SW480 (cell line): ENCODE measurements at places on chromosomes 16 and 17.

DNA sequence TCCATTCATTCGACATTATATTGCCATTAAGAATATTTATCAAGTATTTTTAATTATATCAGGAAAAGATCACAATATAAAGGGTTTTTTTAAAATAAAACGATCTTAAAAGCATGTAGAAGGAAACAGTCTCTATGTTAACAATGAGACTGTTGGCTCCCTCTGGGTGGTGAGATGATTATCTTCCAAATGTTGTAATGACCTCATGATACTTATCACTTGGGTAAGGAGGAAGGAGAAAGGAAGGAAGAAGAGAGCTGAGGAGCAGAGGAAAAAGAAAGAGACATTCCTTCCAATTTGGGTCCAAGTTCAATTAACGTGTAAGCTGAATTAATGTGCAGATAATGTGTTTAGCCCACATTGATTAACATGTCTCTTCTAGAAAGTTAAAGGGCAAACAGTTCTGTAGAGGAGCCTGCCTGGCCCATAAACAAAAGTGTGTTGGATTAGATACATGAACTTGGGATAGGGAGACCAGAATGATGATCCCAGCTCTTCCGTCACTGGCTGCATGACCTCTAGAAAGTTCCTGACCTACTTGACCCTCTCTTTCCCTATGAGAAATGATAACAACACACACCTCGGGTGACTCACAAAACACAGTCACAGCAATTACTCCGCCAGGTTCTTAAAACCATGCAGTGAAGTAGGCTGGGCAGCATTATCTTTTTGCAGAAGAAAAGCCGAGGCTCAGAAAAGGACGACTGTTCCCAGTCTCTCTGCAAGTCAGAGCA is 32.0 kb downstream of the PIMREG start:
- no peak for DNase-seq

DNA sequence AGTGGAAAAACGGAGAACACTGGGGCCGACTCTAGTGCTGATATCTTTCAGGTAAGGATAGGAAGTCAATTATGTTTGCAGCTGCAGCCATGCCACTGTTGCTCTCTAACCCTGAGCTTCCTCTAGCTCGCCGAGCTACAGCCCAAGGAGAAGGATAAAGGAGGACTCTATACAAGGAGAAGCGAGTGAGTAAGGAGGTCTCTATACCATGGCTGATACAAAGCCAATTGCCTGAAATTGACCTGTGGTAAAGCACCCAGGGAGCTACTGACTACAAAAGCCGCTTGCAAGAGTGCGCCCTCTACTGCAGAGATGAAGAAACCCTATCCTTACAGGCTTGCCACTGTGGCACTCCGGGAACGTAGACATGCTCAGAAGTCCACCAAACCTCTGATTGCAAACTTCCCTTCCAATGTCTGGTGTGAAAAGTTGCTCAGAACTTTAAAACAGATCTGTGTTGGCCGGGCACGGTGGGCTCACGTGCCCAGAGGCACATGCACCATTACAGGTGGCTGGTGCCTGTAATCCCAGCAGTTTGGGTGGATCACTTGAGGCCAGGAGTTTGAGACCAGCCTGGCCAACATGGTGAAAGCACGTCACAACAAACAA is 10.8 kb upstream of the SLC46A1 start:
- DNase-seq: peak; percentile 77

DNA sequence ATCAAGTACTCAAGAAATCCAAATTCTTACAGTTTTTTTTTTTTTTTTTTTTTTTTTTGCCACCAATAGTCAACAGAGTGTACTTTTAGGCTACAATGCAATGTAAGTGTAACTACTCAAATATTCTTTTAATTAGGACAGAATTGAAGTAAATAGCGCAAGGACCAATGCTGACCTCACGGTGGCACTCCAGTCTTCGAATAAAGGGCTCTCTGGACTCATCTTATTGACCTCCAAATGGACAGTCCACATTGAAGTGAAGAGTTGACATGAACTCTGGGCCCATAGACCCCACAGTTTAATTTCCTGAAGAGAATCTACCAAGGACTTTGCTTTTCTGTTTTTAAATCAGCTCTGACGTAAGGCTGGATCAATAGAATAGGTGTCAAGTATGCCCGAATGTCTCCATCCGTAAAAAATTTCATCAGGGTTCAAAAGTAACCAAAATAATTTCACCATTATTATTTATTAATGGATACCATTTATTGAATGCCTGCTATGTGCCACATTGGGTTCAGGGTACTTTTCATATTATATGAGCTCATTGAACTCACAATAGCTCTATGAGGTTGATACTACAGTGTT is 7.3 kb upstream of the DDX52 start:
- peak; percentile 69 for DNase-seq

DNA sequence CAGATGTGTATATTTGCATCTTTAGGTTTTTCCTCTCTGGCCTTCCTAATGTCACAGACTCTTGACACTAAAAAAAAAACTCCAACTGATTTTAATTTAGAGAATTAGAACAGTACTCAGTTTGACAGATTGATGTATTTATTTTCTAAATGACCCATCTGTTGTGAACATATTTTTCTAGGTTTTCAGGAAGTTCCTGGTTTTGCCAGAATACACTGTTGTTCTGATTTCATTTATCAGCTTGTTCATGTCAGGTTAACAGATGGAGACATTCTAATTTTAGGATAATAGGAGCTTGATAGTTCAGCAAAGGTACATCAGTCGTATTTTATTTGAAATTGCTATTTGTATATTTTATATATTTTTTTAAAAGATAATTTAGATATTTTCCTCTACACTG is 133.4 kb downstream of the TANC2 start:
- DNase-seq: no peak

DNA sequence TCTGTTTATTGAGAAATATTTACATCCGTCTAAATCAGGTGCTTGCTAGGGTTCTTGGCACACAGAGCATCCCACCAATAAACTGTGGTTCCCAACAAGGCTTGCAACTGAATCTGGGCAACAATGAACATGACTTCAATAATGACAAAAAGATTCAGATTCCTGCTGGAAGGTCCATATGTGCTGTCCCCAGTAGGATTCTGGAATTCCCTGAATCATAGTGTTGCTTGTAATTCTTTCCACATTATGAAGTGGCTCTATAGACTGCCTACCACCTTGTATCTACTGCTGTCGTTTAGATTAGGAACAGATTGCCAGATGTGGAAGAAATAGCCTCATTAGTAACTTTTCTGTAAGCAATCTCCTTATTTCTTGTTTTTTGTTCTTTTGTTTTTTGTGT is 265.9 kb downstream of the WWOX start:
- no peak for DNase-seq

GRCh38 chr17:79721993-79722671 is 8.6 kb upstream of the ENPP7 start:
- DNase-seq: peak; percentile 70

GRCh38 chr17:82832881-82833475 is 6.8 kb downstream of the ZNF750 start:
- no peak for DNase-seq

DNA sequence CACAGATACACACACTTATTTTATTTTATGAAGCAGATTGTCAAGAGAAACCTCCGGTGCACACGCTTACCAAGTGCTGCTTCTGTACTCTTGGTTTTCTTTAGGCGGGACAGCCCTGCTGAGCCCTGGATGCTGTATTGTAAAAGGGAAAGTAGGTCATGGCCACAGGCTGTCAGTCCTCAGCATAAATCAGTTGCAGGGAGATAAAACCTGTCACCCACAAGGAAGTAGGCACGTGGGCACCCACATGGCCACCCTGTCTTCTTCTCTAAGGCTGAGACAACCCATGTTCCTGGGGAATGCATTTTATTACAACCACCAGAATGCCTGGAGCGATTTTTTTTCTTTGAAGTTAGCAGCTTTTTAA is 59.3 kb downstream of the ASIC2 start:
- peak; percentile 16 for DNase-seq

- DNase-seq: no peak
Measured at GRCh38 chr17:3993493-3994220, 29.4 kb upstream of the ATP2A3 start.

GRCh38 chr16:70473446-70474319 is 19.3 kb downstream of the FCSK start:
- DNase-seq: no peak

GRCh38 chr17:3475812-3476610 is at the start of gene ASPA:
ASPA (plus strand) TSS chr17:3475997; CDS start chr17:3476160, 163 bp downstream.
- DNase-seq: no peak

- DNase-seq: no peak
Measured at GRCh38 chr17:35906191-35906925, 24.2 kb downstream of the RDM1 start.

GRCh38 chr17:10292057-10292937 is 80.5 kb downstream of the MYH13 start:
- DNase-seq: peak; percentile 96

DNA sequence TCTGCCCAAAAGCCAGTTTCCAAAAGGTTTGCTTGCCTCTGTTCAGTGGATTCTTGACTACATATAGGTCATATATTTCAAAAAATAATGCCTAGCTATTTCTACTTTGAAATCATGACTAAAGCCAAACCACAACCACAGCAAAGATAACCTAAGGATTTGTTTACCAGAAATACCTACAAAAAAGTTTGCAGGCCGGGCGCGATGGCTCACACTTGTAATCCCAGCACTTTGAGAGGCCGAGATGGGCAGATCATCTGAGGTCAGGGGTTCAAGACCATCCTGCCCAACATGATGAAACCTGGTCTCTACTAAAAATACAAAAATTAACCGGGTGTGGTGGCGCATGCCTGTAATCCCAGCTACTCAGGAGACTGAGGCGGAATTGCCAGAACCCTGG is 15.2 kb downstream of the CARHSP1 start:
- DNase-seq: no peak
